HepG2 (cell line): ENCODE measurements at places on chromosomes 11 and 22. TPM values are rescaled to one million over a fixed set of nuclear protein-coding genes. Genes with fewer than 3 reads are reported as not detected.

Gene IGSF22
- not detected in 2 replicates for total RNA-seq

Gene NXPE4
- not detected in 2 replicates for total RNA-seq

DNA sequence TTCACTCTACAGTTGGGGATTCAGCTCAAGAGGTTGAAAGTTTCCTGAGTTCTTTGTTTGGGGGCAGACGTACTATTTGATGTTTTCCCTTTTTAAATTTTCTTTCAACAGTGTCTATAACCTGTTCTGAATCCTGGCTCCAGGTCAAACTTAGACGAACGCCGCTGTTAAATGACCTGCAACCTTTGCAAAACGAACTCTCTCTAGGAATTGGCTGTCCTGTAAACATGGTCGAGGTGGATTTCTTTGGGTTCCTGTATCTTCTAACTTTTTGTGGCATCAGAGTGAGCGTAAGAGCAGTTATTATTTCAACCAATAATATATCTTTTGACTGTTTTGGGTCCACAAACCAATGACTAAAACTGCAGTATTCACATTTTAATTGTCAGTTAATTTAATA is 1.6 kb downstream of the OOSP4A start:
- DNase-seq = no peak

DNA sequence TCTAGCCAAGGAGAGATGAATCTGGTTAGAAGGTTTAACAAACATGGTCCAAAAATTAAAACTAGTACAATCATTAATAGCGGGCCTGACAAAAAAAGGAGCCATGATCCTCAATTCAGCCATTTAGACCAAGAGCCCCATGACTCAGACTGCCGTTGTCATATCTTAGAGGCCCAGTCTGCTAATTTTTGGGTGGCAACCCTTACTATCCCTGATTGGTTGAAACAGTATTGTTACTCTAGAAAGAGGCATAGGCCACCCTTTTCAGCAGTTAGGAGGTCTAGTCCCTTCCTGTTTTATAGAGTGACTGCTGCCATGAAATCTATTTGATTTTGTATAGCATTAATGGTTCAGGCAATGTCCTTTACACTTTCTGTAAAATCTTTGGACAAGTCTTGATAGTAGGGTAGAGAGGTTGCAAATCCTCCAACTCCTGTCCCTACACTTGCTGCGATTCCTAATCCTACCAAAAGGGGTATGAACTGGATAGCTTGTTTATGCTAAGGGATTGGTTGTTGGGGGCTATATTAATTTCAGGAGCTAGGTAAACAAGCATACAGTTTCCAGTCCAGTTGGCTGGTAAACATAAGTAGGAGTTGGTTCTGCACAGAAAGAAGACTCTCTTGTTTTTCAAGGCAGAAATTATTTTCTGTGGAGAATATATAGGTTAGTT is 1056.3 kb upstream of the CNTN5 start:
- DNase-seq = no peak
